ENCODE measurements at places on chromosomes 3 and 15. TPM values are rescaled to one million over a fixed set of nuclear protein-coding genes. Genes with fewer than 3 reads are reported as not detected.

Gene SLC6A1
- total RNA-seq = not detected

Gene HYAL3
- total RNA-seq = 3.2 TPM

Gene FILIP1L
- total RNA-seq = 15.8 TPM

Gene NEK10
- total RNA-seq = 7.0 TPM

Gene MAP1A
- 90.5 TPM for total RNA-seq

Gene PLCD1
- 11.8 TPM for total RNA-seq

Gene CCNB2
- 21.4 TPM for total RNA-seq

Gene ACKR2
- 0.37 TPM for total RNA-seq

Gene GHSR
- not detected for total RNA-seq

Gene PDE8A
- total RNA-seq = 26.7 TPM

Gene TTLL13
- total RNA-seq = not detected

Gene ERC2
- 0.75 TPM for total RNA-seq

Gene SLC22A13
- 0.22 TPM for total RNA-seq

Gene HRH1
- 11.4 TPM for total RNA-seq

Gene OR5K2
- total RNA-seq = not detected

Gene CLSTN2
- total RNA-seq = 1.00 TPM

Gene CCR9
- total RNA-seq = not detected

Gene SOX14
- total RNA-seq = not detected

Gene GPR149
- total RNA-seq = not detected

Gene TGM5
- not detected for total RNA-seq

Gene TMOD2
- 13.4 TPM for total RNA-seq

Gene ZNF80
- not detected for total RNA-seq

Gene C3orf20
- total RNA-seq = not detected

Gene CCDC13
- 0.33 TPM for total RNA-seq

Gene ANKUB1
- total RNA-seq = not detected

Gene NISCH
- total RNA-seq = 97.0 TPM

Gene TMEM89
- total RNA-seq = not detected

Gene MRPL3
- 164 TPM for total RNA-seq

Gene CD86
- not detected for total RNA-seq

Gene COL6A5
- total RNA-seq = under 0.01 TPM

Measured in uterine smooth muscle cell (primary cell).